ENCODE measurements at places on chromosomes 13 and 19.

DNA sequence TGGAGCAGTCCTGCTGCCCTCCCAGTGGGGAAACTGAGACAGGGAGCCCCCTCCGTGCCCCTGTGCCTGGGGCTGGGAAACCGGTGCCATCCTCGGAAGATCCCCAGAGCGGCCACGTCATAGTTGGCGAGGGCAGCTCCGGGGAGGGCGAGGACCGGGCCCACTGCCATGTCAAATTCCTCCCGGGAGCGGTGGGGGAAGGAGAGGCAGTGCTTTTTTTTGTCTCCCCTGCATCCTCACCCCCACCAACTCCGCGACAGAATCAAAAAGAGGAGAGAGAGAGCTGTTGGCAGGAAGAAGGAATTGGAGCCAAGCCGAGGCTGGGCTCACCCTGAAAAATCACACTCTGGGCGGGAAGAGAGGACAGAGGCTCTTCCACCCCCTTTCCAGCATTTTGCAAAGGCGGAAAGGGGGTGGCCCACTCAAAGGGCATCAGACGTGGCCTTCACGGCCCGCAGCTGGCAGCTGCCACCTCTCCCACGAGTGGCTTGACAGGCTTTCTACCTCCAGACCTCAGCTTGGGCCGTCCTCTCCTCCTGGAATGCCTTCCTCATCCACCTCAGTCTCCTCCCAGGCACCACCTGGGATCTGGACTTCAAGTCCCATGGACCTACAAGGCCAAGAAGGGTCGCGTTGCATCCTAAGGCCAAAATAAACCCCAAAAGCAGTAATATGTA lies 19.6 kb upstream of the NFIC start:
- DNase-seq: no peak

- no peak for DNase-seq
These were observed 481.4 kb downstream of the PCDH9 start for GRCh38 chr13:66748712-66749111.

GRCh38 chr19:47100290-47100689 lies 13.3 kb downstream of the ZC3H4 start:
- peak; percentile 15 for DNase-seq

DNA sequence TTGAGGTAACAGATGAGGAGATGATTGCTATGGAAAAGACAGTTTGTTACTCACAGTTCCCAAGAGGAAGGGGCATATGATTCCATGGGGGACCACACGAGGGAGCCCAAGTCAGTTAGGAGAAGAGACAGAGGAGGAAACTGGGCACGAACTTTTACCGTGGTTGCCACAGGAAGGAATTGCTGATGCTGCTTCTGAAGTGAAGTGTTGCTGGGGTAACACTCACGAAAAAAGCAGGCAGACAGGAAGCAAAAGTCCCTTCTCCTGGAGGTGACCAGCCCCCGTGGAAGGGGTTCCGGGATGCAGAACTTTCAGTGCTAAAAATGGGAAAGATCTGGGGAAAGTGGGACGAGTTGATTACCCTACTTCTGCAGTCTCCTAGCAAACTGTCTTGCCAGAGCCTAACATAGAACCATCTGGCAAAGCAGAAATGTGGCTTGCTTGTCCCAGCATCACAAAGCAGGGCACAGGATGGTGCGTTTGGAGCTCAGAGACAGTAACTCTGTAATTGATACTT lies 35.4 kb upstream of the MAP3K10 start:
- DNase-seq: peak; percentile 28

- DNase-seq: no peak
These were observed 264.0 kb downstream of the KLF12 start for GRCh38 chr13:73870036-73870741.

DNA sequence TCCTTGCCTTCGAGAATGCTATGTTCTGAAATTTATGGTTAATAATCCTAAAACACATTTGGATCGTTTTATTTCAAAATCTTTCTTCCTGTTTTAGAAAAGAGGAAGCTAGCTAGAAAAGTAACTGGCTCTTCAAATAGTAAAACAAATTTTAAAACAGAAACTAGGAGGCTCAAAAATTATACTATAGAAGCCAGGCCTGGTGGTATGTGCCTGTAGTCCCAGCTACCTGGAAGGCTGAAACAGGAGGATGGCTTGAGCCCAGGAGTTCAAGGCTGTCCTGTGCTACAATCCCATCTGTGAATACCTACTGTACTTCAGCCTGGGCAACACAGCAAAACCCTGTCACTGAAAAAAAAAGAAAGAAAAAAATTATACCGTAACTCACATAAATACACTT lies 57.9 kb downstream of the ELF1 start:
- no peak for DNase-seq

DNA sequence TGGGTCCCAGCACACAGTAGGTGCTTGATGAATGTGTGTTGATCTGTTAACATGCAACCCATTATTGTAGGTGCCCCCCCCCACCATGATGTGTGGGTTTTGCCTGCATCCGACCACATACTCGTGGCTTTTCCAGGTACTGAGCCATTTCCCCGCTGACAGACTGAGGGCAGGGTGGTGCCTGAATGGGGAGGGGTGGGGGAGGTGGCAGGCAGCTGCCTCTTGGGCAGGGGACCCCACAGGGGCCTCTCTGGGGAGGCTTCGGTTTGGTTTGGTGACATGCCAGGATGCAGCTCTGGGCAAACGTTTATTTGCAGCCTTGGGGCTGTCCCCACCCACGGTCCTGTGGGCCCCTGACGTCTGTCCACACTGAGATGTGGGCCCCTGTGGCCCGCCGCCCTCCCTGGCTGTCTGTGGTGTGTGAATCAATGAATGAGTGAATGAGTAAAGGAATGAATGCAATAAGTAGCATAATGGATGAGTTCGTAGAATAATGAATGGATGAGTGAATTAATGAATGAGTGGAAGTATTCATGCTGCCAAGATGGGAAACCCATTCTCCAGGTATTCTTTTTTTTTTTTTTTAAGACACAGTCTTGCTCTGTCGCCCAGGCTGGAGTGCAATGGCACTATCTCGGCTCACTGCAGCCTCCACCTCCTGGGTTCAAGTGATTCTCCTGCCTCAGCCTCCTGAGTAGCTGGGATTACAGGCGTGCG lies 9.0 kb upstream of the JUND start:
- peak; percentile 95 for DNase-seq

Measured in activated CD4-positive, alpha-beta T cell treated with anti-CD3 and anti-CD28 coated beads, Interleukin-2, amount 50 U/mL, for 16 hours (primary cell).